Eye (tissue), 1 donor: ENCODE measurements at places on chromosomes 16 and 17.

- peak; percentile 68 for DNase-seq
Observed at GRCh38 chr16:70573451-70574121, 50.0 kb downstream of the SF3B3 start.

- no peak for DNase-seq
Observed at GRCh38 chr17:71192848-71193247, 928.0 kb upstream of the SOX9 start.

GRCh38 chr17:6325051-6325450, 109.9 kb downstream of the AIPL1 start:
- no peak for DNase-seq

- no peak for DNase-seq
Observed at GRCh38 chr16:2819939-2820835, 3.1 kb downstream of the PRSS21 start.

DNA sequence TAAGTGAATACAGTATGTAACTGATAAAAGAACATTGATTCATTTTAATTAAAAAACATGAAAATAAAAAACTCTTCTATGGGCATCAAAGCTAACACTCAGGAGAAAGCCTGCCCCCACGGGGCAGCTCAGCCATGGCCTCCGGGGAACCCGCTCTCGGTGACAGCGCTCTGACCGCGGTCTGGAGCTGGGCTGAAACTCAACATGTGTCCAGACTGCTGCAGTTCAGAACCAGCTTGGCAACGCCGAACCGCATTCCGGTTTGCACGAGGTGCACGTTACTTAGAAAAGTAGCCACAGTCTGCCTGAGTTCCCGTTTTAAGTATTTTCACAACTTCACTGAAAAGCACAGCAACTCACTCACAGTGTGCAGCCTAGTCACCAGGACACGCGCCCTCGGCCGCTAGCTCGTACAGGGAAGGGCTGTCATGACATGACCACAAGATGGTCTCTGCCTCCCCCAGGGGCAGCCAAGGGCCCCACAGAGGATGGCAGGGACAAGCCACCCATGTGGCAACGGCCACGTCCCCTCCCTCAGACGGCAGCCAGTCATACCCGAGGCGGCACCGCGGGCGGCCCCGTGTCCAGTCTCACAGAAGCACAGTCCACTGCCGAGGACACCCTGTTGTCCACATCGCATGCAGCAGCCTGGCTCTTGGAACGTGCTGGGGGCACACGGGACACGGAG, 77.1 kb upstream of the METRNL start:
- DNase-seq, result no peak

GRCh38 chr16:27823421-27823820, 240.1 kb downstream of the GSG1L start:
- no peak for DNase-seq

DNA sequence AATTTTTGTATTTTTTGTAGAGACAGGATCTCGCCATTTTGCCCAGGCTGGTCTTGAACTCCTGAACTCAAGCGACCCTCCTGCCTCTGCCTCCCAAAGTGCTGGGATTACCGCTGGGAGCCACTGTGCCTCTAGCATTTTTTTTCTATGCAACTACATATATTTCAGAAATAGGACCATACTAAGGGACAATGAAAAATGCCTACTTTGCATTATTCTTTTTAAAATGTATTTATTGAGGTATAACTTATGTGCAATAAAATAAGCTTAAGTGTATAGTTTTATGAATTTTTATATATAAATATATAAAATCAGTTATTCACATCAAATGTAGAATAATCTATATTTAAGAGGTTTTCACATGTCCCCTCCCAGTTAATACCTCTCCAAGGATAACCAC, 38.1 kb downstream of the KATNIP start:
- DNase-seq, result no peak

DNA sequence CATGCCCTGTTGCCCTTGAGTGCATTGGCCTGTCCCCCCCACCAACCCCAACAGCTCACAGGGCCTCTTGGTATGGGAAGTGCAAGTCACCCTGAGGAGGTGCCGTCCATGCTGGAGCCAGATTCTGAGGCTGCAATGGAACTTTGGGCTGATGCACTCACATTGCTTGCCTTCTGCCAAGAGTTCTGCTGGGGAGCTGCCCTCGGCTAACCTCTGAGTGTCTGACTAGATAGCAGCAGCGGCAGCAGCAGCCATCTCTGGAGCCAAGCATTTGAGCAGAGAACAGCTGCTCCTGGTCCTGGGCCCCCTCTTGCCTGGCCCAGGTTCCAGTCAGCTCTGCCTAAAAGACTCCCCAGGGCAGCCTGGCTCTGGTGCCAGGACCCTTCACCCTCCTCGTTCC, 61.5 kb downstream of the GNAO1 start:
- no peak for DNase-seq

DNA sequence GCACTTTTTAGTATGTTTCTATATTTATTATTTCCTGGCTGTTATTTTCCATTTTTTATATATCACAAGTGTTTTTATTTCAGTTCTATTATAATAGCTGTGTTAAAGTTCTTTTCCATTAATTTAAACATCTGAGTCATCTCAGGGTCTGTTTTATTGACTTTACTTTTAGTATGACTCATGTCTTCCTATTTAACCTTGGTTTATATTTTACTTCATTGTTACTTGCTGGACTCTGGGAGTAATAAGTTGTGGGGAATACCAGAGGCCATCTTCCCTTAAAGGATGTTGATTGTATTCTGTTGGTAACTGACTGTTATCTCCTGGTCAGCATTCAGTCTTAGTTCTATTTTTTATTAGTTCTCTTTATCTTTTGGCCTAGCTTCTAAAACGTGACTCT, 1508.2 kb downstream of the CDH11 start:
- no peak for DNase-seq

DNA sequence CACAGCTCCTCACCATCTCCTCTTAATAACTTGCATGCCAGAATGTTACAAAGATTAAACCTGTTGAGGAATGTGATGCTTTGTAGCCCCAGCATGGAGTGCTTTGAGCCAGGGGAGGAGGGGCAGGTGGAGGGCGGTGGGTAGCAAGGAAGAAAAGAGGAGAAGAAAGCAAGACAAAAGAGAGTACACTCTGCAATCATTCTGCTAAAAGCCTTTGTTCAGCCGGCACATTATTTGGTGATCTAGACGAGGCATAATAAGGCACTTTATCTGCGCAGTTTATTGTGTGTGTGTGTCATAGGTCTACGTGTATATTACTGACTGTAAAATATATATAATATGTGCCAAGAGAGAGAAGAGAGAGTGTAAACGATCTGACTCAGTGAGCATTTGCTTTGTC, 139.1 kb downstream of the SOX9 start:
- no peak for DNase-seq

- no peak for DNase-seq
Observed at GRCh38 chr17:35738519-35739133, 7.2 kb downstream of the RASL10B start.

DNA sequence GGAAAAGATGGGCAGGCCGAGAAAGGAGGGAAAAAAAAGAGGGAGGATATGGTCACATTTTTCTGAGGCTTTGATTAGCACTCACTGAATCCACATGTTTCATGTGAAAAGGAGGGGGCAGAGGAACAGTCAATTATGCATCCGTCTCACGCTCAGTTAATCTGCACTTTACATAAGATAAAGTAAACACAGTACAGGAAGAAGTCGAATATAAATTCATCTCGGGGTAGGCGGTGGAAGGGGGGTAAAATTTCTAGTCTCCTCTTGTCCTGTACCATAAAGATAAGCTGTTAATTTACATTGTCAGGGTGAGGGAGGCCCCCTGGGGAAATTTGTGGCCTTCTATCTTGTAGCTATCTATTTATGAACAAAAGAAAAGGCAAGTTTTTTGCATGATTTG, 73.1 kb upstream of the CES5A start:
- DNase-seq, result no peak

DNA sequence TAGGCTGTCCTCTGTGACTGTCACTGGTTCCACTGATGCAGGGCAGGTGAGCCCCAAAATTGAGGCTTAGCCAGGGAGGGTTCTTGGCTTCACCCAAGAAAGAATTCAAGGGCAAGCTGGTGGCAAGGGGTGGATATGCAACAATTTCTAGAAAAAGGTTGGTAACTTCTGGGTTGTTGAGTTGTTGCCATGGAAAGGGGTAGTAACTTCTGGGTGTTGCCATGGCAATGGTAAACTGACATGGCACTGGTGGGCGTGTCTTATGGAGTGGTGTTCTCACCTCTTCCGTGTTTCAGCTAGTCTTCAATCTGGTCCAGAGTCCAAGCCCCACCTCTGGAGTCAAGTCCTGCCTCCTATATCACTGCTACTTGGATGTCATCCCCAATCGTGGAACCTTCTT, 9.5 kb upstream of the GUCY2D start:
- DNase-seq, result no peak

GRCh38 chr16:13781575-13782338, 138.2 kb upstream of the ERCC4 start:
- DNase-seq, result peak; percentile 48

GRCh38 chr16:81517150-81517499, 72.5 kb downstream of the CMIP start:
- no peak for DNase-seq

- peak; percentile 34 for DNase-seq
Observed at GRCh38 chr17:67244431-67245072, 444 bp downstream of the HELZ start.

- DNase-seq, result peak; percentile 52
Observed at GRCh38 chr16:28280881-28281836, 11.2 kb upstream of the SBK1 start.
